ENCODE measurements at places on chromosomes 6 and 20.
A peak's percentile ranks its signal among the peaks of the same experiment; 100 is the strongest.

GRCh38 chr6:38149531-38149930 is 330.0 kb downstream of the ZFAND3 start:
- no peak for DNase-seq

GRCh38 chr6:1612974-1613306 is 3.2 kb downstream of the FOXC1 start:
- no peak for DNase-seq

- no peak for DNase-seq
Observed at GRCh38 chr20:3818155-3819151, 1.9 kb upstream of the AP5S1 start.

DNA sequence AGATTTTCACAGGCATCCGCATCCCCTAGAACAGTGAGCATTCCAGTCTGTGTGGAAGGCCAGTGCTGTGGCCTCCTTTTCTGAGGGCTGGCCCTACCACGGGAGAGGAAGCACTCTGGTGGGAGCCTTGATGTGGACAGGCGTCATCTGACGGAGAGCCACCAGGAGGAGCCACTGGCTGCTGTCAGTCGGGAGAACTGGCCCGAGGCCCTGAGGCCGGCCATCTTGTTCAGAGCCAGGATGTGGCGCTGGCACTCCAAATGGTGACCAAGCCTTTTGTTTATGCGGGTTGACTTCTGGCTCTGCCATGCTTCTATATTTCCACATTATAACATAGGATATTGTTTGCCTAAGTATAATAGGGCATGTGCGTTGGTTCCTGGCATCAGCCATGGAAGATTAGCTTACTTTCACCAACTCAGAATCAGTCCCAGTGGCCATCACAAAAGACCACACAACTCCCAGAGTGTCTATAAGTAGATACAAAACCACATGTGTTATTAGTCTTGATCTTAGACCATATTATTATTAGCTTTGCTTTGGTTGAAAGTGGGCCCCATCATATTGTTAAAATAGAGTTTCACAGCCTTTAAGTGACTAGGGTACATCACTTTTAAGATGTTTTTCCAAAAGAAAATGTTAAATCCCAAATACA is 273.9 kb upstream of the TAB2 start:
- no peak for DNase-seq

- no peak for DNase-seq
Observed at GRCh38 chr6:144214622-144215401, 64.5 kb downstream of the STX11 start.

- no peak for DNase-seq
Observed at GRCh38 chr6:77228279-77228678, 235.0 kb downstream of the HTR1B start.

DNA sequence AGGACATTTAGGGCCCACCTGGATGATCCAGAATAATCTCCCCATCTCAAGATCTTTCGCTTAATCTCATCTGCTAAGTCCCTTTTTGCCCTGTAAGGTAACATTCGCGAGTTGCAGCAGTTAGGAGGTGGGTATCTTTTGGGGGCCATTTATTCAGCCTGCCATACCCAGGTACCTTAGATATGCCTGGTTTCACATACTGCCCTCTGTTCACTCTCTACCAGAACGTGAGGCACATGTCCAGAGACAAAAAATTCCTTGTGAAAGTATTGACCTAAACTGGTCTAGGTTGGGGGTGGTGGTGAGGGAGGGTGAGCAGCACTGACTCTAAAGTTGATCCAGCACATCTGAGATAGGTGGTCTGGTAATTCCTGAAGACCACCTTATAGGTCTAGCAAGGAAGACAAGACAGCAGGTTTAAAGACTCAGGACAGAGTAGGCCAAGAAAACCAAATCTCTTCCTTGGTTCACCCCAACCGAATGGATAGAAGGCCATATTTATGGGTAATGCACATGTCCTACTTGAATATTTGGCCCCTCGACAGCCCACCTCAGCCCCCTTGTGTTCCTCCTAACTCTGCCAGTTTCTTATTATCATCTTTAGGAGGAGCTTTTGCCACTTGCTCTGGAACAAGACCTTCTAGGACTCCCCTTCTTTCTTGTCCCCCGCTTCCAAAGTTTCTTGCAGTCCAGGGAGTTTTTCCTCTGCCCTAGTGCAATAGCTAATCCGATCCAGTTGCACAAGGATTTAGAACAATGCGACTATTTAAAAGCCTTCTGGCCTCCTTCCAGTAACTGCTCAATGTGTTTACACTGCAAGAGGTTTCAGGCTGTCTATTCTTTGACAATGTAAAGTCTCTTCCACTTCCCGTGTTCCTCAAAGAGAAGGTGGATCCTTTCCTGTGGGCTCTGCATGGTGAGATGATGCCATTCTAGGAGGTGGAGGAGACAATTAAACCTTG is 213.0 kb upstream of the LAMP5 start:
- no peak for DNase-seq

- no peak for DNase-seq
Observed at GRCh38 chr6:113997116-113997515, 26.2 kb upstream of the HDAC2 start.

DNA sequence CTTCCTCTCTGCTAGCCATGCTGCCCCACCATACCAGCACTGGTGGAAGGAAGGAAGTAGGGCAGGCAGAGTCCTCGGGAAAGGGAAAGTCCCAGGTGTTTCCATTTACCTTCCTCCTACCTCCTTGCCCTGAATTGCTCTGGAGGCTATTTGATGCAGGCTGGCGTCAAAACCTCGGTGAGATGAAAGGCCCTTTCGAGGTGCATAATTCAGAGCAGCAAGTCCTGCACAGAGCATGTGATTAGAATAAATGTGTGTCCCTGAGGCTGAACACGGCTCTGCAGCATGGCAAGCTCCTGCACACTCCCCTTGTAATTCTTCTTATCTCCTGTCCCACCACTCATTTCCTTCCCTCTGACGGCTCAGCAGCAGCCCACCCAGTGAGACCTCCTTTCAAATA is 98.7 kb upstream of the LRFN2 start:
- DNase-seq: no peak

DNA sequence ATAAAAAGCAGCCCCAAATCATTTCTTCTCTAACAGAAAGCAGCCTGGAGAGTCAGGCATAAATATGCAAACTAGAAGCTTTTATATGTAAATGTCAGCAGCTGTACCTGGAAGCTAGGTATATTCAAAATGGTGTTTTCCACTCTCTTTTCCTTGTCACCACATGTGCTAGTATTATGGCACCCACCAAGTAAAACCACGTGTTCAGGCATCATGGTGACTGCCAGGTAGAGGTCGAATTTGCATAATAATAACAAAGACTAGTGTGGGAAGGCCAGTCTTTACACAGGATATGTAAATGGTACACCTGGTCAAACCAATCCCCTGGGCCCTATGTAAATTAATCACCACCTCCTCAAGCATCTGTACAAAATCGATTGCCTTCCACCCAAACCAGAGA is 124.0 kb downstream of the MMUT start:
- DNase-seq: no peak

DNA sequence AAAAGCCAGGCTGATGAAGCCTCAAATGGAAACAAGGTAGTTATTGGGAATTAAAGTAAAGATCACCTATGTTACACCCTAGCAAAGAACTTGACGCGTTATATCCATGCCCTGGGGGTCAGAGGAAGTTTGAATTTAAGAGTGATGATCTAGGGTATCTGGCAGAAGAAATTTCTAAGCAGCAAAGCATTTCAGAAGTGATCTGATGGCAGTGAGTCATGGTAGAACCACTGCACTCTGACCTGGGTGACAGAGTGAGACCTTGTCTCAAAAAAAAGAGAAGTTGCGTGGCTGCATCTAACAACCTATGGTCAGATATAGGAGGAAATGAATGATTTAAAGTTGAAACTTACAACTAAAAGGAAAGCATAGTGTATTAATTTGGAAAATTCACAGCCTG is 45.2 kb downstream of the SCP2D1 start:
- DNase-seq: no peak

DNA sequence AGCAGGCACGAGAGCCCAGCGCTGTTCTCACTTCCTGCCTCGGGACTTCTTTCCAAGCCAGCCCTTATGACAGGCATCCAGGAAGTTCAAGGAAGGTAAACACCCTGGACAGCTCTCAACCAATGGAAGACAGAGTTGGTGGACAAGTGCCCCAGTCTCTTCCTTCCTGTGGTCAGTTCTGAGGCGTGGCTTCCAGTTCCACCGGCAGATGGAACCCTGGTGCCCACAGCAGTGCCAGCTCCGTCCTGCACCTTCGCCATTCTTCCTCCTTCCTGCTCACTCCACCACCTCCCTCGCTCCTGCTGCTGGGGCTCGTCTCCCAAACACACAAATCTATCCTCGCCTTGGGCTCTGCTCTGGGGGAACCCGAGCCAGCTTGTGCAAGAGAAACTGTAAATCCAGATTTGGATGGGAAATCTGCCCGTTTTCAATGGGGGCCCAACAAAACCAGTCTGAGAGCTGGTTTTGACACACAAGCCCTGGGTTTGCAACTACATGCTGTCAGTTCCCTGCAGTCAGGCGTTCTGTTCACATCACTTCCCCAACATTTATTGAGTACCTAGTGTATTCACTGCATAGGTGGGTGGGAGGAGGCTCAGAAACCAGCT is 162.7 kb downstream of the GRM4 start:
- no peak for DNase-seq

GRCh38 chr20:1225783-1226654 is at the start of gene RAD21L1:
TSS of gene RAD21L1 (plus strand) at chr20:1226044. CDS start at chr20:1228454, 2,410 bp downstream.
- DNase-seq: no peak

- DNase-seq: no peak
Observed at GRCh38 chr6:22451962-22452361, 117.4 kb upstream of the HDGFL1 start.

GRCh38 chr20:10540636-10541493 is 105.8 kb downstream of the SLX4IP start:
- DNase-seq: no peak

DNA sequence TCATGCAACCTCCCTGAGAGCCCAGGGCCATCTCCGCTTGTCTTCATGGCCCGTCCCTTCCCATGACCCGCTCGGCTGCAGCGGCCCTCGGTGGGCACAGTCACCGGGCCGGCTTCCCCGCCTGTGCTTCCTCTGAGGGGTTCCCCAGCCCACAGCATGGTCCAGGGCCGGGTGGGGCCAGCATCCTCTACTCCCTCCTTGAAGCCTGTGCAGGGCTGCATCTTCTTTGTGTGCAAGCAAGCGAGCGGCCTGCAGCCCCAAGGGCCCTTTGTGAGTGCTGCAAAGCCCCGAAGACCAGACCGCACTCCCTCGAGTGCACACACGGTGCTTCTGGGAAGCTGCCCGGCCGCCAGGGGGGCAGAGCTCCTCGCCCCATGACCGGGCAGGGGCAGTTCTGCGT is 265.8 kb downstream of the TAF4 start:
- no peak for DNase-seq

DNA sequence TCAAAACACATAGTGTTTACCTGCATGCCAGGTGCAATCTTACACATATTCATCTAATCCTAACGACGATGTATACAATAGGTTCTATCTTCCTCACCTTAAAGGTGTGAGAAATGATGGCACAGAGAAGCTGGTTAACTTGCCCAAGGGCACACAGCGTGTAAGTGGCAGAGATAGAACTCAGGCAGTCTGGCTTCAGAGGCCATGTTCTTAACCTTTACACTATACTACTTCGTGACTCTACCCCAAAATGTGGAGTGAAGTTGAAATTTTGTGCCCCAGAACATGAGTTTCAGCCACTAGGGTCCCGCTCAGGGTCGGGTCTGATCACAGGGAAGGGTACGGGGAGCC is 584 bp downstream of the VPS52 start:
- DNase-seq: no peak

DNA sequence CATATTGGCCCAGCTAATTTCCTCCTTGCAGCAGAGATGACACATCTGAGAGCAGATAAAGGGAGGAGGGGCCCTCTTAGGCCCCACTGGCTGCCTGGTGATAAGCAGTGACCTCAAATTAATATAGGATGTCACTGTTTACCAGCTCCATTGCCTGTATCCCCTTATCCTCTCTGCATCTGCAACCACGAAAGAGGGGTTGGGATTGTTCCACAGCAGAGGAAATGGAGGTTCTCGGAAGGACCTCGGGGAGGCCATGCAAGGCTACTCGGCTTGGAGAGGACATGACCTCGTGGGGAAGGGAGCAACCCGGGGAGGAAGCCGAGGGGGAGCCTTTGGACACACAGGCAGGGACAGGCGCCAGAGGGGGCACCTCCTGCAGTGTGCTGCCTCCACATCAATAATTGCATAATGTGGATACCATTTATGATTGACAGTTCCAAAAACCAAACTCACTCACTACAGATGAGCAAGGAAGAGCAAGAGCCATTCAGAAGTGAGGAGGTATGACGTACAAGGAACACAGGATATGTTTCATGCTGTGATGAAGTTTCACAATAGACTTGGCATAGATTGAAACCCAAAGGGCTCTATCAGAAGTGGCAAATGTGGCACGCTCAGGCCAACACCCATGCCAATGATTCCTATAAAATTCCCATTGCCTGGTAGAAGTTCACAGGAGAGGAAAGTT is 177.2 kb upstream of the RNF24 start:
- DNase-seq: no peak

- DNase-seq: no peak
Observed at GRCh38 chr20:3436864-3437574, 29.6 kb upstream of the DNAAF9 start.

- DNase-seq: no peak
Observed at GRCh38 chr20:50273601-50274491, 83.2 kb downstream of the CEBPB start.

GRCh38 chr6:148898376-148899014 is 151.7 kb downstream of the UST start:
- peak; percentile 51 for DNase-seq

DNA sequence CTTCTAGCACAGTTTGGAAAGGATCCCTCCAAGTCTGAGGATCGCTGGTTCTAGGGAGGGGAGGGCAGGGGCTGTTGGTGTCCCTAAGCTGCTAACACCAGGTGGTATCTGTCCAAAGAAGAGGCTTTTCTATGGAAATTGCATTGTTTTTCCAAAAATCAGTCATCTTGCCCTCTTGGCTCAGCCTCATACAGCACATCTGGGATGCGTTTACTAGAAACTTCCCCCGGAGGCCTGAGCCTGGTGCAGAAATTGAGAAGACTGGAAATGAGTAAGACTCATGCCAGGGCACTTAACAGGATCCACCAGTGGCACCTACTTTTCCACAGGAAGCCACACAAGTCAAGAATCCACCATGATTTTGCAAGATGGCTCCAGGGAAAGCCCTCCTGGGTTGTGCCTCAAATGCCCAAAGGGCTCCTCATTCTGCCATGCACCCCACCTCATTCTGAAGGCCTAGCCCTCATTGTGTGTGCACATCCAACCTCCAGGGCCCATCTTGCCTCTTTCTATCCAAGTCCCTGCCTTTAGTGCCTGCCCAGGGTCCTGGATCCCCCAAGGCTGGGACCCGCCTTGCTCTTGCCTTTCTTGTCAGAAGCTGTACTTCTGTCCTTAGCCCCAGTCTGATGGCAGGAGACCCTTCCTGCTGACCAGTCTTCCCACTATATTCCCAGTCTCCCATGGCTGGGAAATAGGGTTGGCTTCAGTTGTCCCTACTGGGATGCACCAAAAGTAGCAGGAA is 97.6 kb downstream of the MRPL14 start:
- no peak for DNase-seq

GRCh38 chr6:166553563-166554271 is 32.8 kb downstream of the RAMACL start:
- DNase-seq: no peak

GRCh38 chr6:167550941-167551627 is 226.2 kb downstream of the TTLL2 start:
- no peak for DNase-seq

GRCh38 chr6:2560917-2561698 is 189.6 kb downstream of the MYLK4 start:
- DNase-seq: no peak

Data from right renal cortex interstitium (tissue), 3 donors.